ENCODE measurements at places on chromosomes 2 and 18.

DNA sequence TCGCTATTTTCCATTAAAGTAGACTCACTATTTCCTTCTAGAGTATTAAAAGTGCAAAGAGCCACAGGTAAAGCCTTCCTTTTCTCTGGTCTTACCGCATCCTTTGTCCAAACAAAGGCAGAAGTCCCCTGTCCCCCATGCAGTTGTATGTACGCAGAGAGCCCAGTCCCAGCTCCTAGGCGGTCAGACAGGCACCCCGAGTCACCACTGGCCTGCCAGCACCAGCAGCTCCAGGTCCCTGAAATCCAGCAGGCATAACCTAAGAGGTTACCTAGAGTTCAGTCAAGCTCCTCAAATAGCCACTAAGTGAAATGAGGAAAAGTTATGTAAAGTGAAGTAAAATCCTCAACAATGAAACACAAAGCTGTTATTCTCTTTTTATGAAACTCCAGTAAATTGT is 60.4 kb upstream of the TWIST2 start:
- no peak for DNase-seq

DNA sequence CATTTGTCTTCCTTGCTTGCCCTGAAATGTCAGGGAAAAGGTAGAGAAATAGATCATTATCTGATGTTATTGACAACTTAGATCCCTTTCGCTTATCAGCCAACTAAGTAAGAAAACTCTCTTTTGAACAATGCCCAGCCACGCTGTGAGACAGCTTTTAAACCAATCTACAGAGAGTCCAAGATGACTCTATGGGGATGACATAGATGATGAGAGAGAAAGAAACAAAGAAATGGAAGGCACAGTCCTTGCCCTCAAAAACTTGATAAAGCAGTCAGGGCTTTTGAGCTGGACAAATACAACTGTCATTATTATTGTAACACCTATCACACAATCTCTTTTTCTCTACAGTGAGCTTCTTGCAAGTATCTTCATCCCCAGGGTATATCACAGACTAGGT is 222.6 kb downstream of the SETBP1 start:
- no peak for DNase-seq

- no peak for DNase-seq
Measured at GRCh38 chr18:28422577-28422976, 245.6 kb upstream of the CDH2 start.

DNA sequence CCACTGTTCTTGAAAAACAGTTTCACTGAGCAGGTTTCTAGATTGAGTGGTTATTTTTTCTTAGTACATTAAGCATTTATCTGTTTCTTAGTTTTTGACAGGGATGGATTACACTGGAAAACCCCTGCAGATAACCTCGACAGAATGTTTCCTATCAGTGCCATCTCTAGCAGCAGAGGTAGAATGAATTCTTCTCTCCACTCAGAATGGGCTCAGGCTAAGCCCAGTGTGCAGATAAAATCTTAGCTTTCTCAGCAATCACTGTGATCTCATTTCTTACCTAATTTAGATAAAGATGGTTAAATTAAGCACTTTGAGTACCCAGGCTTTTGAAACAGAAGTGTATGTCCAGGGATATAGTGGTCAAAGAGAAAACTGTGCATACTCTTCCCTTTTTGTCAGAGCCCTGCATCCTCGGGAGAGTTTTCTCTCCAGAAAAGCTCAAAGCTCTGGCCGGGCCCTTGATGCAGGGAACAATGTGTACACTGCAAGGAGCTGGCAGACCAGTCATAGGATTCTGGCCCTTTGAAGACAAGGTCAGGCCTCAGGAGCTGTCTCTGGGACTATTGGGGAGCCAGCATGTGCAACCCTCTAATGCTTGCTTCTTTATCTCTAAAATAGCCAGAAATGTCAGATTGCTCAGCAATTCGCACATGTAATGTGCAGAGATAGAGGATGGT is 10.6 kb upstream of the AKAIN1 start:
- DNase-seq = no peak

GRCh38 chr2:42169874-42170521 is 845 bp downstream of the EML4 start:
- no peak for DNase-seq

GRCh38 chr2:152647552-152647951 is 69.7 kb downstream of the PRPF40A start:
- DNase-seq = no peak

- no peak for DNase-seq
Measured at GRCh38 chr2:232549655-232550353, 553 bp downstream of the TIGD1 start.

DNA sequence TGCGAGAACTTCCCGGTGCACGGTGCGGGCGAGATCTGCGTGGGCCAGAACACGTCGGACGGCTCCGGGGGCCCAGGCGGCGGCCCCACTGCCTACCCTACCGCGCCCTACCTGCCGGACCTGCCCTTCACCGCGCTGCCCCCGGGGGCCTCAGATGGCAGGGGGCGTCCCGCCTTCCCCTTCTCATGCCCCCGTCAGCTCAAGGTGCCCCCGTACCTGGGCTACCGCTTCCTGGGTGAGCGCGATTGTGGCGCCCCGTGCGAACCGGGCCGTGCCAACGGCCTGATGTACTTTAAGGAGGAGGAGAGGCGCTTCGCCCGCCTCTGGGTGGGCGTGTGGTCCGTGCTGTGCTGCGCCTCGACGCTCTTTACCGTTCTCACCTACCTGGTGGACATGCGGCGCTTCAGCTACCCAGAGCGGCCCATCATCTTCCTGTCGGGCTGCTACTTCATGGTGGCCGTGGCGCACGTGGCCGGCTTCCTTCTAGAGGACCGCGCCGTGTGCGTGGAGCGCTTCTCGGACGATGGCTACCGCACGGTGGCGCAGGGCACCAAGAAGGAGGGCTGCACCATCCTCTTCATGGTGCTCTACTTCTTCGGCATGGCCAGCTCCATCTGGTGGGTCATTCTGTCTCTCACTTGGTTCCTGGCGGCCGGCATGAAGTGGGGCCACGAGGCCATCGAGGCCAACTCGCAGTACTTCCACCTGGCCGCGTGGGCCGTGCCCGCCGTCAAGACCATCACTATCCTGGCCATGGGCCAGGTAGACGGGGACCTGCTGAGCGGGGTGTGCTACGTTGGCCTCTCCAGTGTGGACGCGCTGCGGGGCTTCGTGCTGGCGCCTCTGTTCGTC is 1.7 kb downstream of the FZD7 start:
- DNase-seq = peak; percentile 36

GRCh38 chr2:97816411-97816810 is 103.0 kb downstream of the ZAP70 start:
- no peak for DNase-seq

GRCh38 chr18:36314098-36314497 is 16.6 kb downstream of the FHOD3 start:
- no peak for DNase-seq

GRCh38 chr2:33321876-33322483 is 154.5 kb upstream of the RASGRP3 start:
- no peak for DNase-seq

GRCh38 chr2:60445684-60446179 is 107.7 kb downstream of the BCL11A start:
- no peak for DNase-seq

- no peak for DNase-seq
Measured at GRCh38 chr2:54360055-54360792, 95.9 kb upstream of the SPTBN1 start.

GRCh38 chr2:37324786-37325624 is at the start of gene PRKD3:
Gene PRKD3 (minus strand): TSS chr2:37324833. CDS start chr2:37316524, 8,309 bp downstream.
- peak; percentile 61 for DNase-seq

DNA sequence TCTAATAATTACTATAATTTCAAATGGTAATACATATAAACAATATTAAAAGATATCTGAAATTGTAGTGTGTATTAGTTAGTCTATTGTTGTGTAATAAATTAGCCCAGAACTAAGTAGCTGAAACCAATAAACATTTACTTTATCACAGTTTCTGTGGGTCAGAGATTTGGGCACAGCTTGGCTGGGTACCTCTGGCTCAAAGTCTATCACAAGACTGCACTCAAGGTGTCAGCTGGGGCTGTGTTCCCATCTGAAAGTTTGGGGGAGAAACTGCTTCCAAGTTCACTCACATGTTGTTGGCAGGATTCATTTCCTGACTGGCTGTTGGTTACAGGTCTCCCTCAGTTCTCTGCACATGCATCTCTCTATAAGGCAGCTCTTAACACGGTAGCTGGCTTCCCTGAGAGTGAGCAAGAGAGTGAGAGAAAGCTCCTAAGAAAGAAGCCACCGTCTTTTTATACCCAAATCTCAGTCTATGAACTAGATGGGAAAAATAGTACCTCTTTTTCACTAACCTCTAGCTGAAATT is 25.6 kb upstream of the WIPF1 start:
- no peak for DNase-seq

GRCh38 chr2:237485304-237485703 is 1.7 kb upstream of the MLPH start:
- no peak for DNase-seq

- no peak for DNase-seq
Measured at GRCh38 chr2:240121675-240122074, 14.4 kb downstream of the COPS9 start.

GRCh38 chr2:238595750-238596570 is 169.2 kb downstream of the ASB1 start:
- DNase-seq = no peak

DNA sequence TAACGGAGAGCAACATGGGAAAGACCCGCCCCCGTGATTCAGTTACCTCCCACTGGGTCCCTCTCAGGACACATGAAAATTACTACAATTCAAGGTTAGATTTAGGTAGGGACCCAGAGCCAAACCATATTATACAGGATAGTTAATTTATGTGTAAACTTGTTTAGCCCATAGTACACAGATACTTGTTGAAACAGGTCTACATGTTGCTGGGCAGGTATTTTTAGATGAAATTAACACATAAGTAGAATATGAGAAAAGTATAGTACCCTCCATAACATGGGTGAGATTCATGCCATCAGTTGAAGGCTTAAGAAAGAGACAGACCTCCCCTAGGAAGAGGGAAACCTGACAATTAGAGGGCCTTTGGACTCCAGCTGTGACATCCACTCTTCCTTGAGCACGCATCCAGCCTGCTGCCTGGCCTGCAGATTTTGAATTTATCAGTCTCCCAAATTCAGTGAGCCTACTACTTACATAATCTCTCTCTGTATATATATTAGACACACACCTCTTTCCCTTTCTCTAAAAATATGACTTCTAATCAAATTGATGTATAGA is 463.5 kb upstream of the NETO1 start:
- DNase-seq = no peak

GRCh38 chr2:173979751-173980351 is 14.7 kb upstream of the SP3 start:
- DNase-seq = no peak

- no peak for DNase-seq
Measured at GRCh38 chr2:16568998-16569784, 96.4 kb downstream of the CYRIA start.

DNA sequence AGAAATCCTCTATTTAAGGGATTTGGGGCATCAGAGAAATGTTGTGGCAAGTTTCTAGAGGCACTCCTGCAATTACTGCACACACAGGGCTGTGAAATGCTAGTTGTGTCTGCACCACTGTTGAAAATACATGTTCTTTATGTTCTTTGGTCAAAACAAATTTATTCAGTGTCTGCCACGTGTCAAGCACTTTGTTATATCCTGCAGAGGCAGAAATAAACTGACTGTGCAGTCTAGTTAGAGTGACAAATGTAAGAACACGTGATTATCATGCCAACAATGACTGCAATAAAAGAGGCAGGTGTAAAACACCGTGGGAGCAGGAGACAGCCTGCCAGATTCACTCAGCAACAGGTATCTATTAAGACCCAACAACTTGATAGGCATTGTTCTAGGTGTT is 423.3 kb downstream of the LRP1B start:
- no peak for DNase-seq

DNA sequence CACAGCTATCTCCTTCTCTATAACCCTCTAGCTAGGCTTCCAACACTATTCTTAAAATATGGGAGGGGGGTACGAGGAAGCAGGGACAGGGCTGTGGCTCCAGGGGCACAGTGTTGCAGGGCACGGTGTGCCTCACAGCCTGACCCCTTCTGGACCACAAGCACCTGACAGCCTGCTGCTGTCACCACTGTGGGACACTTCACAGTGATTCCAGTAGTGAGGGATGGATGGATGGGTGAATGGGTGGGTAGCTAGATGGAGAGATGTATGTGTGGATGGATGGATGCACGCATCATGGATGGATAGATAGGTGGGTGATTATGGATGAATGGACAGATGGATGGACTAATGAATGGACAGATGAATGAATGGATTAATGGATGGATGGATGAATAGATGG is 21.6 kb downstream of the PXDN start:
- no peak for DNase-seq

DNA sequence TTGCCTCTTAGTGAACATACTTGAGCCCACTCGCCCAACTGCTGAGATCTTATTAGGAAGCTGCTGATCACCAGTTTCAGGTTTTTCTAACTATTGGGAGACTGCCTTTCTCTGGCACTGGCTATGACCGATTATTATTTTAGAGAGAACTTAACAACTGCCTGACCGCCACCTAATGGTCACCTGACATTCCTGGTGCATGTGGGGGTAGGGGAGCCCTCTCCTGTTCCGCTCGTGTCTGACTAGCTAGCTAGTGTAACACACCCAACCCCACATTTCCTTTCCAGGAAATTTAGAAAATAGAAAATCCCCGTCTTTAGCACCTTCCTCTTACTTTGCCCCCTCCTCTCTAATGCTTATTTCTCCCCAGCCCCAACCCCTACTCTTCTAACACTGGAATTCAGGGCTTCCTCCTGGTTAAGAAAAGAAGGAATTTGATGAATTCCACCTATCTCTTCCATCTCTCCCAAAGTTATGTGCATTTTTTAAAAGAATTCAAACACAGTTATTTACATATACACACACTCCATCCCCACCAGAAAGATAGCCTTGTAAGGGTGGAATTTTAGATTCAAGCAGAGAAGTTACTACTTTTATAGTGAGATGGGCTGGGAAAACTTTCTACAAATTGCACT is 19.4 kb upstream of the DNER start:
- no peak for DNase-seq

All from activated CD4-positive, CD25-positive, alpha-beta regulatory T cell treated with anti-CD3 and anti-CD28 coated beads, Interleukin-2, amount 50 U/mL, for 72 hours (primary cell).